ENCODE measurements at places on chromosomes 7 and 10. TPM values are rescaled to one million over a fixed set of nuclear protein-coding genes. Genes with fewer than 3 reads are reported as not detected.

- peak; percentile 40 for DNase-seq
These were observed 140.1 kb downstream of the ACTR3B start for GRCh38 chr7:152899548-152900109.

DNA sequence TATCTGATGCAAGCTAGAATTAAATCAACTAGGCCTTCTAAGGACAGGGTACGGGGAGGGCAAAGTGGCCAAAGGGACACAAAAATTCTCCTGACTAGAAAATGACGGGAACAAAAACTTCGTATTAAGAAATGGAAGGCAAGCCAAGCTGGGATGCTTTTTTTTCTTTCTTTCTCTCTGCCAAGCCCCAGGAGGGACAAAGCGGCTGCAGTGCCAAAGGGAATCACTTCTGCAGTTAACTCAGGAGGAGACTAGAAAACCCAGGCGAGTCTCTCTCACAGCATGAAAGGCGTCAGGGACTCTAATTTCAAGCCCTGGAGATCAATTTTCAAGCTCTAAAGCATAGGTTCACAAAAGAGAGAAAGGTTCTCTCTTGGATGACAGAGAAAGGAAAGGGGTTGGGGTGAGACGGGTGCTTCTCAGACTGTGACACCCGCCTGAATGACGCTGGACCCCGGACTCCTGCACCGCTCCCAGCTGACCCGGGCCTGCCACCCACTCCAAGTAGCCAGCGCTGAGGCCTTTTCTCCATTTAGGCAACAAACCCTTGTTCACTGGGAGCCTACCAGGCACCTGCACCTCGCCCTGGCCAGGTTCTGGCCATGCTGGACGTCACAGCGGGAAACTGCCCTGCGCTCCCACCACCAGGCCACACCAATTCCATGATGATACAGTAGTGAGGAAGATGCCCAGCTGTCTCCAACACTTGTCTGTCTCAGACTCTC, 56.5 kb downstream of the KIAA1549 start:
- DNase-seq = no peak

The IFIT1B gene
- not detected for total RNA-seq

The SPDYE3 gene
- not detected for total RNA-seq

The ZNF438 gene
- total RNA-seq = 12.3 TPM

DNA sequence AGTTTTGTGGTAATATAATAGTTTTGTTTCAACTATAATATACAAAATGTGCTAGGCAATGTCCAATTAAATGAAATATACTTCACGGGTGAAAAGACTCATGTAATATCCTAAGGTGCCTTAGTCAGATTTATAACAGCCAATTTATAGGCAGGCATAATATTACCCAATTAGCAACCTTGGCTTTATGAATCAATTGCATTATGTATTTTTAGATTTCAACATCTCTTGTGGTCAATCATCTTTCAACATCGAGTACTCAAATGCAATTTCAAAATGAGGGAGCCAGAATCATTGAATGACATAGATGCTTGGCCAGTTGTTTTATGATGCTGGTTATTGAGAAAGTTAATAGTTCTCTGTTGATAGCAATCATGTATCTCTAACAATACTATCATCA, 110.3 kb upstream of the SP8 start:
- DNase-seq = no peak

GRCh38 chr10:79070081-79070605, 1.4 kb downstream of the ZMIZ1 start:
- DNase-seq = peak; percentile 64

DNA sequence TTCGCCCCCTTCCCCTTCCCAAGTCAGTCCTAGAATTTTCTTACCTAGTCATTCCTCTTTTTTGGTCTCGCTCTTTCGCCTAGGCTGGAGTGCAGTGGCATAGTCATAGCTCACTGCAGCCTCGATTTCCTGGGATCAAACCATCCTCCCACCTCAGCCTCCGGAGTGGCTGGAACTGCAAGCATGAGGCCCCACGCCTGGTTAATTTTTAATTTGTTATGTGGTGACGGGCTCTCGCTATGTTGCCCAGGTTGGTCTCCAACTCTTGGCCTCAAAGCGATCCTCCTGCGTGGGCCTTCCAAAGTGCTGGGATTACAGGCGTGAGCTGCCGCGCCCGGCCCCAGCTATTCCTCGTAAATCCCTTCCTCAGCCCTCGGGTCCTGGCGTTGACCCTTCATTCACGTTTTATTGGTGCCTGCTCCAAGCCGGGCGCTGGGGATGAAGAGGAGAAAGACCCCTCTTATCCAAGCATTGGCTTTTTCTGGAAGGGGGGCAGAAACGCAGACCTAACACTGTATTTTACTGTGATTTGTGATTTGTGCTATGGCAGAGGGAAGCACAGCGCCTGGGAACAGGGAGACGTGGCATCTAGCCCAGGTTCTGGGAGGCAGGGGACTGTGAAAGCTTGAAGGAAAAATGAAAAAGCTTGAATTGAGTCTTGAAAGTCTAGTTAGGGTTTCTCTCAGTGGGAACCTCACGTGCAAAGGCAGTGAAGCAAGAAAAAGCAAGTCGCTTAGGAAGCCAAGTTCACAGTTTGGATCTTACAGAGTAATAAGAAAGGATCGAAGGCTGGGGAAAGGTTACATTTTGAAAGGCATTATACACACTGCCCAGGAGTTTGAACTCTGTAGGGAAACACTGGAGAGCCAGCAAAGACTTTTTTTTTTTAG, 516 bp downstream of the ZNHIT1 start:
- DNase-seq = no peak

GRCh38 chr7:105678811-105679495, 97.7 kb upstream of the EFCAB10 start:
- DNase-seq = peak; percentile 56

DNA sequence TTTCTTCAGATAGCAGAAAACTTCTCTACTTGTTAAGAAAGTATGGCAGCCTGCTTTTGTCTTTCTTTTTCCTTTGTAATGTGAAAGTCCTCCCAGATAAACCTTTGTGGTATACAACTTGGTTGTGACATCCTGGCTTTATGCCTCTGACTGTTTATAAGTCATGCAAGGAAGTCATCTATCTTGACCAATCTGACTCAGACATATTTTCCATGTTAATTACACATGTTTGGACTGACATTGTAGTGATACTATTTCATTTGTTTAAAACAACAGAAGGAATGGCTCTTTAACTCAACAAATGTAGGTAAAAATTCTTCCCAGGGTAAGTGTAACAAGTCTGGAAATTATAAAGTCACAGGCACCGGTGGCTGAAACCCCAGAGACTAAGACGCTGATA, 341.6 kb upstream of the MEOX2 start:
- DNase-seq = no peak

The LIPF gene
- not detected for total RNA-seq

The ACTR3C gene
- total RNA-seq = 4.3 TPM

DNA sequence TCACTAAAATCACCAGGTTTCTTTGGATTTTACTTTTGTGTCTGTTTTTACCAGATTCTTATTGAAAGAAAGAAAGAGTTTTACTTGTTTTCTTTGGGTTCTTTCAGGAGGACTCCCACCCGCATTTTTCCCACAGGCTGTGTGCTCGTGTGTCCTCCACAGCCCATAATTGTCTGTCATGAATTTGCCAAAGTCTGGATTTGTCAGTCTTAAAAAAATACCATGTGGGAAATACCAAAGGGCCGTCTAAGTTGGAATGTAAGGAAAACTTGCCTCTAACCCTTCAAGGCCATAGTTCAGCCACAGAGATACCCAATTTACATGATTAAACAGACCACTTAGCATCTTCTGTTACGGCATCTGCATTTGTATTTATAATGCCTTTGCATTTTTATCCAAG, 41.3 kb upstream of the INHBA start:
- DNase-seq = no peak

The TRIM56 gene
- total RNA-seq = 25.0 TPM

Data from heart right ventricle (tissue), 16 donors.